ENCODE measurements at places on chromosomes 6 and 20.

DNA sequence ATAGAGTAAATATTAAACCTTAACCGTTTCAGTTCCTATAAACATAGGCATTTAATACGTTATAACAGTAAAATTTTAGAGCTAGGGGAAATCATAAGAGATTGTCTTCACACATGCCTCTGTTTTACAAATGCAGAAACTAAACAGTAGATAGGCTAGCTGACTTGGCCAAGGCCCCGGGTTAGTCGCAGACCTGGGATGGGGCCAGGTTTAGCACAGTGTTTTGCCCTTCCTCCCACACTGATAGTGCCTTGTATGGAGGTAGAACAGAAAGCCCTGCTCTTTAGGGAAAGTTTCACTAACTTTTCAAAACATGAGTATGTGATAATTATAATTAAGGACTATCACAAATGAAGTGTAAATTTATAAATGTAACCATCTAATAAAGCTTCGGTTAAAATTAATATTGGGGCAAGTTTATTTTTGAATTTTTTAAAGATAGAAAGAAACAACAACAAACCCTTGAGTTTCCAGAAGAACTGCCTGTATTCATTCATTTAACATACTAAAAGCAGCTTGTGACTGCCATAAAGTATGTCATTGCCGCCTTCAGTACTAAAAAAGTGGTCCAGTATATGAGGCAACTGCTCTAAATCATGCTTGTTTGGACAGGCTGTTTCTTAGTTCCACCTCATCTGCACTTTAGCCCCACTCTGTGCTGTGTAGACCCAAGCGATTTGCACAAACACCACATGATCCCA is 62.5 kb upstream of the LOC128125822 start:
- no peak for DNase-seq

- no peak for DNase-seq
Observed at GRCh38 chr6:127691146-127691545, 114.2 kb downstream of the C6orf58 start.

- no peak for DNase-seq
Observed at GRCh38 chr6:113383701-113384100, 473.4 kb upstream of the MARCKS start.

DNA sequence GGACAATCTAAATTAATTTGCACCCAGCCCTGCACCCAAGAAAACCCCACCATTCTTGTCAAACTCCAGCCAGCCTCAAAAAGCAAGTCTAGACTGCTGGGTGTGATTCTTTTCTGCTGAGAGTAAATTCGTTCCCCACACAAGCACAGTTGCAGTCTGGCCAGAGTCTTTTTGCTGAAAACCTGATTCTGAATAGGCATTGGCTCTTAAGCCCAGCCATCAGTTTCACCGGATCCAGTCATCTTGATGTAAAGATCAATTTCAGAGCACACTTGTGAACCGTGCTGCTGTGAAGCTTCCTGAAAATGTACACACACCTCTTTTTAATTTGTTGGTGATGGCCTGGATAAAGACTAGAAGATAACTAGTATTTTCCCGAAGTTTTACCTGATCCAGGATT is 159.4 kb upstream of the GGTLC1 start:
- no peak for DNase-seq

DNA sequence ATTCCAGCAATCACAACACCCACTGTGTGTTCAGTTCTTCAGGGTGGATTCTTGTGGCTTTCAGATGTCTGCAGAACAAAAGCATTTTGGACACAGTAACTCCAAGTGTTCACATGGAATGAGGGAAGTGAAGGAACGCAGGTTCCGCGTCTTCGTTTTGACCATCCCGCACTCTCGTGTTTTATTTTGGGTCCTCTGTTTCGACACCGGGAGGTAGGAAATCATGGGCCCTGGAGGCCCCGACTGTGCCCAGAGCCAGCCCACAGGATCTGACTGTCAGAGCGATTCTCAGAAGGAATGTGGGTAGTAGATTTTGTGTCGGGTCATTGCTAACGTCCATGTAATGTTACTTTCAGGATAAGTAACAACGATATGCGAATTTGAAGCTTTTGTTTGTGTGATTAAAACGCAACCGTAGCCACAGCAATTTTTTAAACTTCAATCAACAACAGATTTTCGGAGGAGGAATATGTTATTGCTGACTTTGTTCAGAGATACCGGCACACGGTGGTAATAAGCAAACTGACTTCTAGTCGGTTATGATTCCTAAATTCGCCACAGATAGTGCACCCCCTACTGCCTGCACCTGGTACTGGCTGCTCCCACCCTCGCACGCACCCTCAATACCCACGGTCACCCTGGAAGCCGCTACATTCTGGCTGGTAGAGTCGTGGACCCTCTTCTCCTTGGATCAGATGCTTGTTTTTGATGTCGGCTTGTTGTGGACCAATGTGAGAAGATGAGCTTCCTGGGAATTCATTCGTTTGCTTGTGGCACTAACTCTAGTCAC is 10.5 kb downstream of the NPEPL1 start:
- DNase-seq = no peak

DNA sequence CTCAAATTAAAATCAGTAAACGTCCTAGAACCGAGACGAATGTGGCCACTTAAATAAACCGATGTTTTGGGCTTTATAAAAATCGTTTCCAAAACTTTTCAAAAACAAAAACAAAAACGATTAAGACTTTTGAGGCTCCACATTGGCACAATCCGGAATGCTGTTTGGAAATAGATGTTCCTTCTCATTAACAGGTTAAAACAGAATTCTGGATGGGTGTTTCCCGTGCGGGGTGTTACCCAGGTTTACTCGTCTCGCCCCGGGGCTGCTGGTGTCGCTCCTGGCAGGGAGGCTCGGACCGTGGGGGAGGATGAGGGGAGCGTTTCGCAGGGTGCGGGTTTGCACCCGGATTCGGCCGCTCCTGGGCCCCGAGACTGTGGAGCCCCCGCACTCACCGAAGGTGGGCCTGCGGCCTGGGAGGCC is 1.2 kb downstream of the GATA5 start:
- no peak for DNase-seq

Measured in NCI-H1048 (cell line).